Left kidney (tissue), 8 donors: ENCODE measurements at places on chromosomes 2 and 18. TPM values are rescaled to one million over a fixed set of nuclear protein-coding genes. Genes with fewer than 3 reads are reported as not detected.

DNA sequence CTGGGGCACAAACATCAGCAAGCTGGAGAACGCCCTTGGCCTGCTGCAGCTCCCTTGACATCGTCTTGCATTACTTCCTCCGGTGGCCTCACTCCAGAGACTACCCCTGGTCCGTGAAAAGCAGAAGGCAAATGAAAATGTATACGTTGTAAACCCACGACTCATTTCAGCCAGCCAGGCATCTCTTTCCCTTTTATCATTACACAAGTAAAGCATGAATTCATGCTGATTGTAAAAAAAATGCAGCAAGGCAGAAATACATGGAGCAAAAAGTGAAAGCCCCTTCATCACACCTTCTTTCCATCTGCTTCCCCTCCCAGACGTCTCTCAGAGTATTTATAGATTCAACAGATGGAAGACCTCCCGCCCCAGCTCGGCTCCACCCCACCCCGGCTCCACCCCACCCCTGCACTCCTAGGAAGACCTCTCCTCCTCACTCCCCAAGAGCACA, 41.6 kb upstream of the RALBP1 start:
- no peak for DNase-seq

The LONRF2 gene
- polyA plus RNA-seq = 4.7 TPM

- DNase-seq = no peak
These were observed 600.3 kb downstream of the CCDC85A start for GRCh38 chr2:56784046-56784445.

- DNase-seq = no peak
These were observed 2.9 kb downstream of the GPR45 start for GRCh38 chr2:105244451-105244850.

- DNase-seq = no peak
These were observed 188.2 kb downstream of the PLCL1 start for GRCh38 chr2:197992482-197993133.
